ENCODE measurements at places on chromosomes 13 and 19. TPM values are rescaled to one million over a fixed set of nuclear protein-coding genes. Genes with fewer than 3 reads are reported as not detected.

- DNase-seq: no peak
Observed at GRCh38 chr19:2769218-2769617, 13.9 kb downstream of the SGTA start.

GRCh38 chr13:113816946-113817859 lies 46.7 kb downstream of the GAS6 start:
- peak; percentile 46 for DNase-seq

TUBA3C gene
- total RNA-seq: not detected

DNA sequence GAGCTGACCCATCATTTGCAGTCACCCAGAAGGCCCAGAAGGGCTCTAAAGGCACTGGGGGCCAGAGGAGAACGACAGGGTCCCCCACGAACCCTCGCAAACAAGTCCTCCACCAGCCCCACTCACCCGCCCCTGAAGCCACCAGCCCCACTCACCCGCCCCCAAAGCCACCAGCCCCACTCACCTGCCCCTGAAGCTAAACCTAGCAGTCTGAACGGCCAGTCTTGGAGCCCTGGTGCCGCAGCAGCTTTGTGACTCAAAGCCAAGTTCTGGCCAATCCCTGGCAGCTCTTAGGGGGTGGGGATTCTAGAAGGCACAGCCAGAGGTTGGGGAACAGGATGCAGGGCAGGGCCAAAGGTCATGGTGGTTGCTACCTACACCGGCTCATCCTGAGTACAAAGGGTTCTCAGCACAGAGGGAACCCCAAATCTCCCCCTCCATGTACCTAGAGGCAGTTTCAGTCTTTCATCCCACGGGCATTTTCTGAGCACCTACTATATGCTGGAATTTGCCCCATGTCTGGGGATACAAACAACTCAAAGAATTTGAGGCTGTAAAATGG lies at the start of gene IQCN:
Gene IQCN (minus strand): TSS at position 234 of the 562 bp plus-strand sequence. CDS start 4,974 bp downstream, outside the sequence.
- no peak for DNase-seq

- DNase-seq: no peak
Observed at GRCh38 chr13:30396434-30397075, 25.7 kb upstream of the UBE2L5 start.

Measured in cerebellum (tissue), 4 donors.